Amniotic stem cell (primary cell): ENCODE measurements at places on chromosomes 12 and 14.
A peak's percentile ranks its signal among the peaks of the same experiment; 100 is the strongest.

DNA sequence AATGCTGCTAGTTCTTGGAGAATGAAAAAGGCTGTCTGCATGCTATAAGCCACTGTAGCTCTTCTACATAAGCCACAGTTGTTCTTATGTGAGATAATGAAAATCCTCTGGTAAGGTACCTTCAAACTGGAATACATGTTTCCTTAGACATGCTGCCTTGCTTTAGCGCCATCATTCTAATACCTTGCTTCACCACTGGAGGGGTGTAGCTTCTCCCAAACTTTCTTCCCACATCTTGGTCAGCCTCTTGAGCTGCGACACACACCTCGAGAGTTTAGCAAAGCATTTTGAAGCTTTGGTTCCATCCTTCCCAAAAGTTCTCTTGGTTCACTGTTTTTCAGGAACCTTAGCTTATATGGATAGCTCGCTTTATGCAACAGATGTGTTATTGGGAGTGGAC, 69.5 kb downstream of the NKX2-1 start:
- no peak for DNase-seq

- DNase-seq, result no peak
These were observed 39.2 kb upstream of the DYNC1H1 start for GRCh38 chr14:101925152-101925551.

- DNase-seq, result no peak
These were observed 20.2 kb downstream of the TMEM106C start for GRCh38 chr12:47983541-47984115.

DNA sequence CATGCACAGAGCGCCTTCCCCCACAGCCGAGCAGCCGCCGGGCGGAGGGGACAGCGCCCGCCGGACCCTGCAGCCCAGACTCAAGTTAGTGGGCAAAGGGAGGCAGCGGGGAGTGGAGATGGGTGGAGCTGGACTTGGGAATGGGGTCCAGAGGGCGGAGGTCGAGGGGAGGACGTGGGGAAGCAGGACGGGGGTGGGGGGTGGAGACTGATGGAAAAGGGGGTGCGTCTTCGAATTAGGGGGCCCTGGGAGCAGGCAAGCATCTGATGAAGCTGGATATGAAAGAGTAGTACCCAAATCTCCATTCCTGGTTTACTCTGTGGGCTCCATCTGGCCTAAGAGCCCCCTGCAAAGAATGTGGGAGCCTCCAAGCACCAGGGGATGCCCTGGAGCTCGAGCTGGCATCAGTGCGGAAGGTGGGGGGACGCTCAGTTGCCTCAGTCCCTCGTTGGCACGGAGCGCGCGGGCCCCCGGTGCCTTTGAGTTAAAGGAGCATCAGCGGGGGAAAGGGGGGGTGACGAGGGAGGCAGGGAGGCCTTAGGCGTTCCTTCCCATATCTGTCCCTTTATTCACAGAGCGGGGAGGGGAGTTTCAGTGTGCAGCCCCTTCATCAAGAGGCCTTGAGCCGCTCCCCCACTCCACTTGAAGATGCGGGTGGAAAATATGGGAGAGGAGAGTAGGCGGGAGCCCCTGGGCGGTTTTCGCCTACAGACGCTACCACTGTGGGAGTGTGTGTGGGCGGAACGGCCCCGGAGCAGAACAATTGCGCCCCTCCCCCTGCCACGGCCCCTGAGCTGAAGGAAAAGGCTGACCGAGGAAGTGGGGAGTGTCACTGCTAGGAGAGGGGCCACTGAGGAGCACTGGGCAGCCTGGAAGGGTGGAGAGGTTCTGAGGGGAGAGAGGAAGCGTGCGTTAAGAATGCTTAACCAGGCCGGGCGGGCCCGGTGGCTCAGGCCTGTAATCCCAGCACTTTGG, 644 bp downstream of the NAB2 start:
- no peak for DNase-seq

GRCh38 chr12:48022676-48023385, 18.6 kb upstream of the COL2A1 start:
- no peak for DNase-seq

- no peak for DNase-seq
These were observed 80.9 kb downstream of the NDUFA12 start for GRCh38 chr12:94922561-94922960.

DNA sequence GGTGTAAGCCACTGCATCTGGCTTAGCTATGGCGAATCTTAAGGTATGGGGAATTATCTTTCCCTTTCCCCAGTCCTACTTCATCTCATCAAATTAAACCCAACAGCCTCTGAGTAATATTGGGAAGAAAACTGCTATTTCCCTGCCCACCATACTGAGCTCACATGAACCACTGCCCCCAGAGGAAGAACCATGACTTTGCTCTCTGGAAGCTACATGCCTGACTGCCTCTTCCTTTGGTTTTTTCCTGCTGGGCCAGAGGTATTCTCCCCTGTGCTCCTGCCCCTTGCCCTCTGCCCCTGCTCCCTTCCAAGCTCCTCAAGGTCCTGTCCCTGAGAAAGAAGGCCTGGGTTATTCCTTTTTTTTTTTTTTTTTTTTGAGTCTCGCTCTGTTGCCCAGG, 15.2 kb downstream of the RILPL2 start:
- DNase-seq, result no peak

DNA sequence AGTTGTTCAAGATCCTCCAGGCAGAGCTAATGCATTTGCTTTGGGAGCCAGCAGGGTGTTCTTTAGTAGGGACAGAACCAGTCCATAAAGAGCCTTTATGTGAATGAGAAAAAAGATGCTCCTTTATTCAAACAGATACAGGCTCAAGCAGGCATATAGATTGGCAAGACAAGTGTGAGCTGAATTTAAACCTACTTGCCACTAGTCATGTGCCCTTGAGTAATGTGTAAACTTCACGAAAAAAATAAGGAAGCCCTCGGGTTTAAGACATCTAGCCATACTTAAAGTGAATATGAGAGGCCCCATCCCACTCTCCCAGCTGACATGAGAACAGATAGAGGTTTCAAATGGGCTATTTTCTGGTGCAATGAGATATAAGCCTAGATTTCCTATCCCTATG, 43.1 kb upstream of the STRAP start:
- no peak for DNase-seq

GRCh38 chr12:33794954-33795353, 227.3 kb upstream of the ALG10 start:
- DNase-seq, result no peak

- no peak for DNase-seq
These were observed 1731.5 kb upstream of the FLRT2 start for GRCh38 chr14:83798421-83798820.

DNA sequence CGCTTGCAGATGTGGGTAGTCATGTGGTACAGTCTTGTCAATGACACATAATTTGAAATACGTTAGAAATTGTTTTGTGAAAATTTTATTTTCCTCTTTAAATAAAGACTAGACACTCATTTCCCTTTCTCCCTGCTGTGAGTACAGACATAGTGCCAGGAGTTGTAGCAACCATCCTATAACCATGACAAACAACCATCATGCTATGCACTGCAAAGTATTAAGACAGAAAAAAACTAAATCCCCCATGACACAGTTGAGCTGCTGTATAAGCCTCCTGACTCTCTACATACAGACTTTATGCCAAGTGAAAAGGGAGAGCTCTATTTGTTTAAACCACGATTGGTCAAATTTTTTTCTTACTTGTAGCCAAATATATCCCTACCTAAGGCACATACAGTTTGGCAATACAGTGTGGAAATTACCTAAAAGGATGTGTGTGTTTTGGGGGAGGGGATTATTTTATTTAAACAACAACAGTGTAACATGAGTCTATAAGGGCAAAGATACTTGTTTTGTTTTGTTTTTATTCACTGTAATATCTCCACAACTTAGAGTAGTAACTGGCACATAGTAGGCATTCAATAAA, 45.0 kb upstream of the KRR1 start:
- DNase-seq, result no peak

GRCh38 chr12:118357257-118358007, 15.3 kb downstream of the TAOK3 start:
- DNase-seq, result no peak

- no peak for DNase-seq
These were observed 69.6 kb upstream of the KRAS start for GRCh38 chr12:25320123-25321006.

- peak; percentile 73 for DNase-seq
These were observed 3.1 kb upstream of the TNS2 start for GRCh38 chr12:53046655-53047220.

DNA sequence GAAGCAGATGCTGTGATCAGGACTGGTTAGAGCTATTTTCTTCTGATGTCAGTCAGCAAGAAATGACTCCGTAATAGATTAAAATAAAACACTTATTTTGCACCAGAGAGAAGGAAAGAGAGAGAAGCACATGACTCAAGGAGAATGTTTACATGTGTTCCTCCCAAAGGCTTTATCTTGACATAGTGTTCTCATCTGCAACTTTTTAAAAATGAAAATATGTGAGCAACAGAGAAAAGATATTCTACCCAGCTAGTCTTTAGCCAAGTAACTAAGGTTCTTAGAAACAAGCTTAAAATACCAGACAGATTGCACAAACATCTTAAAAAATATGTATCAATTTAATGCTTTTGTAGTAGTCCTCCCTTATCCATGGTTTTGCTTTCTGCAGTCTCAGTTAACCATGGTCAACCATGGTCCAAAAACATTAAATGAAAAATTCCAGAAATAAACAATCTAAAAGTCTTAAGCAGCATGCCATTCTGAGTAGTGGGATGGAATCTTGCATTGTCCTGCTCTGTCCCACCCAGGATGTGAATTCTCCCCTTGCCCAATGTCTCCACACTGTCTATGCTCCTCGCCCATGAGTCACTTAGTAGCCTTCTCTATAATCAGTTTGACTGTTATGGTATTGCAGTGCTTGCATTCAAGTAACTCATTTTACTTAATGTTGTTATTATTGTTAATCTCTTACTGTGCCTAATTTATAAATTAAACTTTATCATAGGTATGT, 9.9 kb downstream of the SERPINA10 start:
- DNase-seq, result no peak

GRCh38 chr14:55430024-55430690, 10.3 kb downstream of the TBPL2 start:
- DNase-seq, result peak; percentile 58

DNA sequence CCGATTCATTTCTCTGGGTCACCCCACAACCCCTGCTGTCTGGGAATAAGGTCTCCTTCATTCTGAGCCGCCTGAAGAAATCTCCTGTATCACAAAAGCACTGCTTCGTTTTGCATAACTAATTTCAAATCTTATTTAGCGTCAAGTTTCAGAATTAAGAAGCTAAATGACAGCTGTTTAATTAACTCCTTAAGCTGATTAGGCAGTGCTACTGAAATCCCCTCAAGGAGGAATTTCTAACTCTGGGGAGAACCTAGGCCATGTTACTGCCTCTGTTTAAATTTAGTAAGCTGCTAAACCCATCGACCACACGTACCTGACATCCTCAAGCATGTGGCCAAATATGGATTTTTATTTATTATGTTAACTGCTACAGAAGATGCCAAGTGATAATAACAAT, 373.6 kb downstream of the GLT1D1 start:
- no peak for DNase-seq

DNA sequence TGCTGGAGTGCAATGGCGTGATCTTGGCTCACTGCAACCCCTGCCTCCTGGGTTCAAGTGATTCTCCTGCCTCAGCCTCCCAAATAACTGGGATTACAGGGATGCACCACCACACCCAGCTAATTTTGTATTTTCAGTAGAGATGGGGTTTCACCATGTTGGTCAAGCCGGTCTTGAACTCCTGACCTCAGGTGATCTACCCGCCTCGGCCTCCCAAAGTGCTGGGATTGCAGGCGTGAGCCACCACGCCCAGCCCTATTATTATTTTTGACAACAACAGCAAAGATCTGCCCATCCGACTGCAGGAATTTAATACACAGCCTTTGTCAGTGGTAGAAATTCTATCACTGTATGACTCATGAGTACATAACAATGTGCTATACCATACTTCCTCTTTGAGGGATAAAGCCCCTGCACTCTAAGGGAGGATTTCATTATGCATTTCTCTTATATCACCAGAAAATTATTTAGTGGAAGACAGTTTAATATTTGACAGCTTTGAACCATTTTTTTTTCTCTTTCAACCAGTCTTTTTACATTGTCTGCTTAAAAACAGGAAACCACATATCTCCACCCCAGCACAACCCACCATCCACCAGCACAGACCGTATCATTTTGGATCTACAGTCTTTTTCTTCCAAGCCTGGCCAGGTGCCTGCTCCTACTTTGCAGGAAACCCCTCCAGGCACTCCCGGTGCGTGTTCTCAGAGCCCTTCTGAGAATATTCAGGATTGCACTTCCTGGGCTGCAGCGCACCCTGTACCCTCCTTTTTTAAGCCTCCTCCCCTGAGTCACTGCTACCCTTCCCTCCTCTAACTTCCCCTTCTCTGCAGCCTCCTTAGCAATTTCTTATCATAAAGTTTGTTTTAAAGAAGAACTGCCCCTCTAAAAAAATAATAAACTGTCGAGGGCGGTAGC, 594 bp downstream of the ARHGDIB start:
- no peak for DNase-seq

DNA sequence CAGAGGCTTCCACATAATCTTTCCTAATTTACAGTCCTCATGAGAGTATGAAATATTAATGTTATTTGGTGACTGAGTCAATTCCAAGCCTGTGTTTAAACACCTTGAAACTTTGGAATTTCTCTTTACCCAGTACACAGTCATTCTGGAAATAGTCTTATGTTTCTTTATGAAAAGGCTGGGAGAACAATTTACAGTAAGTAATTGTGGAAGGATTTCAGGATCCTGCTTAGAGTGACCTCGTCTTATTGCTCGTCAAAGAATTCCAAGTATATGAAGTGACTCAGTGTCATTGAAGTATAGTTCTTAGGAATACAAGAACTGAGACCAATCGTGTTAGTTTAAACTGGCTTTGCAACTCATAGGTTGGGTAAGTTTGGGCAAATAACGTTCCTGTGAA, 634.2 kb downstream of the SLC16A7 start:
- no peak for DNase-seq

DNA sequence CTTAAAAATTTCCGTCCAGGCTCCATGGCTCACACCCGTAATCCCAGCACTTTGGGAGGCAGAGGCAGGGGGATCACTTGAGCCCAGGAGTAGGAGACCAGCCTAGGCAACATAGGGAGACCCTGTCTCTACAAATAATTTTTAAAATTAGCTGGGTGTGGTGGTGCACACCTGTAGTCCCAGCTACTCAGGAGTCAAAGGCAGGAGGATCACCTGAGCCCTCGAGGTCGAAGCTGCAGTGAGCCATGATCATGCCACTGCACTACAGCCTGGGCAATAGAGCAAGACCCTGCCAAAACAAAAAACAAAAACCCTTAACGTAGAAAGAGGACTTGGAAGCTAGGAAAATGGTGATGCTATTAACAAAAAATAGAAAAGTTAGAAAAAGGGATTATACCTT, 2.0 kb upstream of the HECTD1 start:
- no peak for DNase-seq

- no peak for DNase-seq
These were observed 1.0 kb downstream of the RNF41 start for GRCh38 chr12:56220611-56221231.

- DNase-seq, result no peak
These were observed 15.8 kb upstream of the KRAS start for GRCh38 chr12:25266497-25266896.
